ENCODE measurements at places on chromosomes 6 and 20.

DNA sequence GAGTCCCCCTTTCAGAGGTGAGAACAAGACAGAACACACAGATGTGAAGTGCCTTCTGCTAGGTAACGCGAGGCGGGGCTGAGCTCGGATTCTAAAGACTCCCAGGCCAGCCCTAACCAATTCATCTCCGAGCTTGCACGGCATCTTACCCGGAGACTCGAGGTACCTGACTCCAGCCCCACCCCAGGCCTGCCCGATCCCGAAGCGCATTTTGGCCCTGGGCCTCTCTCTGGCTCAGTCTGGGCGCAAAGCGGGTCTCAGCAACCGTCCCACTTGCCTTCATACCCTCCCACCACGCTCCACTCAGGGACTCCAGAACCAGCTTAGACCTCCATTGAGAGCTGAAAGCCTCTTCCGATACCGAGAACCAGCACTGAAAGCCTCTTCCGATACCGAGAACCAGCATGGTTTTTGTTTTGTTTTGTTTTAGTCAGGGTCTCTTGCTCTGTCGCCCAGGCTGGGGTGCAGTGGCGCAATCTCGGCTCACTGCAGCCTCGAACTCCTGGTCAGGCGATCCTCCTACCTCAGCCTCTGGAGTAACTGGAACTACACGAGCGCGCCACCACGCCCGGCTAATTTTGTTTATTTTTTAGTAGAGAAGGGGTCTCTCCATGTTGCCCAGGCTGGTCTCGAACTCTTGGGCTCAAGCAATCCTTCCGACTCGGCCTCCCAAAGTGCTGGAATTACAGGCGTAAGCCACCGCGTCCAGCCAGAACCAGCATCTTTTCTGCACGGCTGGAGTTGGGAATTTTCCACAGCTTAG lies 557 bp upstream of the DYNLRB1 start:
- DNase-seq = peak; percentile 87

DNA sequence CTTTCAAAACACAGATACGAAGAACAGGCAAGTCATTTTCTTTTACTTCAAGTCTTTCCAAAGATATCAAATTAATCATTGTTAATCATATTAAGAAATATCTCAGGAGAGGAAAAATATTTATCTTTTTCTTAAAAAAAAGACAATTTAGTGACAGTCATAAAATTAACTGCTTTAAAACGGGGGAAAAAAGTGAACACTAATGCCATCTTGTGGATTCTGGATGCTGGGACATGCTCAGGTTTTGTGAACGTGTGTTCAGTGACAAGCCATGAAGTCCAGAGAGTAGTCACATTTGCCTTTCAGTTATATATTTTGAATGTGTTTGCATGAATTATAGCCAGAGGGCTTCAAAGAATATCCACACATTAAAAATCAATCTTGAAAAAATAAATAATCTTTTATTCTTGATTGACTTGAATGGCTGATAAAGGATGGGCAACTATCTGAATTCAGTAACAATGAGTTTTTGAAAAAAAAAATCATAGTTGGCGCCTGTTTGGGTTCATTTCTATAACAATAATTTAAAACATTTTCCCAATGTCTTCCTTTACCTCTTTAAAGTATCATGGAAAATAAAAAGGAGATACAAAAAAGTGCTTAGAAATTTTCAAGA lies 74.7 kb upstream of the NOX3 start:
- DNase-seq = peak; percentile 68

- no peak for DNase-seq
Observed at GRCh38 chr6:75581231-75581630, 20.4 kb upstream of the SENP6 start.

GRCh38 chr6:7697432-7697819 lies 28.5 kb upstream of the BMP6 start:
- no peak for DNase-seq

- no peak for DNase-seq
Observed at GRCh38 chr20:2380601-2381000, at the start of gene TGM6. TGM6 (plus strand) TSS chr20:2380901; CDS start chr20:2380969, 68 bp downstream.

GRCh38 chr6:89966228-89966544 lies 71.9 kb downstream of the GJA10 start:
- DNase-seq = no peak

GRCh38 chr6:117423754-117424153 lies 2.0 kb downstream of the ROS1 start:
- DNase-seq = no peak

DNA sequence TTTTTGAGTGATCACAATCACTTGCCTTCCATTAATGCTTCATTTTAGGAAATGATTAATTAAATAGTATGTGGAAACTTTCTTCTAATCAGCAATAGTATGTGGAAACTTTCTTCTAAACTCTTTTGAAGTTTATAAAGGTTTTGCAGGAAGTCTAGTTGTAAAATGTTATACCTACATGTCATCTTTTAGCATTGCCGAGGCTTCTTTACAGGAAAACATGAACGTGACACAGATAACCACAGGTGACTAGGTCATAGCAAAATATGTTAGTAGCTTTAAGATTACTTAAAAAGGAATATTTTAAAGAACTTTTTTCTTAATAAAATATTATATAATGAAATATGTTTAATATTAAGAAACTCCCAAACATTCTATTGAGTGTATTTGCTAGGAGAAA lies 56.8 kb downstream of the SMAP1 start:
- no peak for DNase-seq

DNA sequence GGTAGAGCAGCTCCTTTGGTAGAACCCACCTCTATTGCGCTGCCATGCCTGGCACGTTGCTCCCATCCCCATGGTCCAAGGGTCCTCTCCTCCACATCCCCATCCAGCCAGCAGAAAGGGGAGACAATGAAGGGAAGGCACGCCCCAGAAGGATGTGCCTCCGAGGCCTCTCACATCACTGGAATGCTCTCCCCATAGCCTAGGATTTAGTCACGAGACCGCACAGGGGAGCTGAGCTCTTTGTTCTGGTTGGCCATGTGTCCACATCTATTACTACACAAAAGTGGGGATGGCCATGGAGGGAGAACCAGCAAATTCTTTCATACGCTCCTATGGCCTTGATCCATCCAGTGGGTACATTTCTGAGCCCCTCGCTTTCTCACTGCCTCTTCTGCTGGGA lies 60.5 kb upstream of the SALL4 start:
- DNase-seq = no peak

GRCh38 chr6:803191-803977 lies 110.4 kb upstream of the EXOC2 start:
- DNase-seq = no peak

DNA sequence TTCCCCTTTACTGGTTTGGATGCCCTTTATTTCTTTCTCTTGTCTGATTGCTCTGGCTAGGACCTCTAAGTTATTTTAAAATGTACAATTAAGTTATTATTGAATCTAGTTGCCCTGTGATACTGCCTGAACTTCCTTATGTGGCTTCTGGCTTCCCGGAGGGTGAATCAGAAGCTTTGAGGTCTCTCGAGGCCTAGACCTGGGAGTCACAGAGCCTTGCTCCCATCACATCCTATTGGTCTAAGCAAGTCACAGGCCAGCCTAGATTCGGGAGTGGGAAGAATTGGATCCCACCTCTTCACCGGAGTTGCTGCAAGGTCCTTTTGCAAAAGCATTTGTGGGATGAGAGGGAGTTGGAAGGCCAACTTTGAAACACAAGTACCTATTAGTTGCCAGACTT lies 15.2 kb downstream of the BCAS4 start:
- DNase-seq = no peak

- no peak for DNase-seq
Observed at GRCh38 chr6:107576852-107577251, 86.9 kb downstream of the SOBP start.

- DNase-seq = no peak
Observed at GRCh38 chr6:126764671-126765070, 353.8 kb upstream of the RSPO3 start.

- no peak for DNase-seq
Observed at GRCh38 chr6:157238346-157238745, 85.0 kb downstream of the TMEM242 start.

DNA sequence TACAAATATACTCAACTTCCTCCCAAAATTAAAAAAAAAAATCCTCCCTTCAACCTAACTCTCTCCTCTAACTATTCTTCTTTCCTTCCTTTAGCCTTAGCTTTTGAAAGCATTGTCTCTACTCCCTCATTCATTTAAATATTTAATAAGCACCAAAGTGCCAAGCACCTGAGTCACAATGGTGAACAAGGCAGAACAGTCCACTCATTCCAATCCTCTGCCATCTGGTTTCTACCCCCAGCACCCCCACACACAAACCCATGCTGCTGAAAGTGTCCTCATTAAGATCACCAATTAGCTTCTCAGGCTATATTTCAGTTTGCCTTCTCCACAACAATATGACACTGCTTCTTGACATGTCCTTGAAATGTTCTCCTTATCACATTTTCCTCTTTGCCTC lies 76.3 kb downstream of the DTNBP1 start:
- no peak for DNase-seq

GRCh38 chr20:7195704-7196103 lies 428.2 kb downstream of the BMP2 start:
- no peak for DNase-seq

GRCh38 chr20:37711994-37712964 lies 18.4 kb downstream of the CTNNBL1 start:
- DNase-seq = peak; percentile 88

- DNase-seq = no peak
Observed at GRCh38 chr20:11769825-11770224, 147.9 kb upstream of the BTBD3 start.

DNA sequence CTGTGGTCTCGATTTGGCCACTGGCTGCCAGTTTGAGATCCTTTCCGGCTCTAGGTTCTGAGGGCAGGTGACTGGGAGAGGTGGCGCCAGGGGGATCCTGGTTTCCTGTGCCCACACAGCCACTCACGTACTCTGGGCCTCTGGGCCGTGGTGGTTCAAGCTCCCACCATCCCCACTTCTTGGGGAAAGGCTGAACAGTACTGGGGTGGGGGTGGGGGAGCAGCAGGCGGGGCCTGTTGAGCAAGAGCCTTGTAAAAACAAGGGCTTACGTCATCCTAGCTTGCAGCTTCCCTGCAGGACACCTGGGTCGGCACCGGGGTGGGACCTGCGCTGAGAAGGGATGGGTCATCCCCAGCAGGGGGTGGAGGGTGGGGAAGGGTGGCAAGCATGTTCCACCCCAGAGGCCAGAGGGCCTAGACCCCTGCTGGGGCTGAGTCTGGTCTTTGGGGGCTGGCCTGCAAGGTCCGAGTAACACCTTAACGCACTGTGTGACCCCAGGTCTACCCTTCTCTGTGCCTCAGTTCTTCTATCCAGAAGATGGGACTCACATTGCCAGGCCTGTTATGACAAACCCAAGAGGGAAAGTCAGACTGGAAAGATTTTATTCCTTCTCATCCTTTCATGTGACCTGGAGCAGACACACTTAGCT lies 3.1 kb upstream of the CEBPB start:
- DNase-seq = no peak

DNA sequence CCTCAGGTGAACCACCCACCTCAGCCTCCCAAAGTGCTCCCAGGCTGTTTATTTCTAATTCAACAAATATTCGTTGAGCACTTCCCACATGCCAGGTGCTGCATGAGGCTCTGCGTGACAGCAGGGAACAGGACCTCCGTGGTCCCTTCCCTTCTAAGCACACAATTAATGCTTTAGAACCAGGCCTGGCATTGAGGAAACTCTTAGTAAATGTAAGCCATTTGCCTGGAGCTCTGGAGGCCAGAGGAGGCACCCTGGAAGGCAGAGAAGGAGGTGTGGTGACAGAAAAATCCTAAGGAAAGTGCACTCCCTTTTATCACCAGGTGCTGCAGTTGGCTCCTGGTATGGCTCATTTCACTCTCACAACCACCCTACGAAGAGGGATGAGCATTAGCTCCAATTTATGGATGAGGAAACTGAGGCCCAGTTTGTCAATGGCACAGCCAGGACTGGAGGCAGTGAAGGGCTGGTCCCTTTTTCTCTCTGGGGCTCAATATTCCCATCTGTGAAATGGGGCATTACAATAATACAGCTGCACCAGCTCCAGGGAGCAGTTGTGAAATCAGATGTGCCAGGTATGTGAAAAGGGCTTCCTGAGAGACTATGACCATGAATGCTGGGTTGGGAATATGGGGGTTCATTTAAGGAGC lies 8.1 kb upstream of the ID1 start:
- no peak for DNase-seq

GRCh38 chr6:43082806-43083655 lies 6.9 kb downstream of the PTK7 start:
- DNase-seq = no peak

- DNase-seq = no peak
Observed at GRCh38 chr6:38187811-38188590, 368.5 kb downstream of the ZFAND3 start.

- no peak for DNase-seq
Observed at GRCh38 chr6:33908025-33908424, 104.2 kb upstream of the MLN start.
